Foreskin melanocyte (primary cell): ENCODE measurements at places on chromosomes 1 and 21.

DNA sequence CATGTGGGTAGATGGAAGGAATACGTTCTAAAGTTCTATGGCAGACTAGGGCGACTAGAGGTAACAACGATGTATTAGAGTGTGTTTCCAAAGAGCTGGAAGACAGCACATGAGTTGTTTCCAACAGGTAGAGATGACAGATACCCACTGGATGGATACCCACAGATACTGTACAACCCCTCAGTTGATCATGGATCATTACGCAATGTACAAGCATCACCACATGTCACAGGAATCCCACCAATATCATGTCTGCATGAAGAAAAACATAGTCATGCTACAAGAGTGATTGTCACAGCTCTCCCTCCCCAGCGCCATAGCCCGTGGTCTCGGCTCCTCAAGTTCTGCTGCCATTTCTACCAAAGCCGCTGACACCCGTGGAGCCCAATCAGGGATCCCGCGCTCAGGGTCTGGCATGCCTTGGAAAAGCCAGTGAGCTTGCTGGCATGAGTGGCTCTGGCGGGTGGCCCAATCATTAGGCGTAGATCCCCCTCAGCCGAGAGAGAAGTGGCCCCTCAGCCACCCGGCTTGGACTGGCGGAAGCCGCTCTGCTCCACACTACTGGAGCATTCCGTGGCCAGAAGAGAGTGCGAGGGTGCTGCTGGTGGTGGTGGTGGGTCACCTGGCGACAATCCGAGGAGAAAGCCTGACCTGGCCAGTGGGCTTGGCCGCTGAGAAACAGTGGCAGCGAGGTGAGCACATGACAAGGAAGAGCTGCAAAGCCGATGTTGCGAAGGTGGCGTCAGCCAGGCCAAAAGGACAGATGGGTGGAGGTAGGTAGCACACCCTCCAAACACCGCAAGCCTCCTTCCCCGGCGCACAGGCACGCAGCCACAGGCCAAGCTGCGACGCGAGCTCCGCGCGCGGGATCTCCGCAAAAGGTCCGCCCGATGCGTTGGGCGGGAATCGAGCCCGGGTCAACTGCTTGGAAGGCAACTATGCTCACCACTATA is 65.7 kb upstream of the FCGR2A start:
- DNase-seq: no peak

DNA sequence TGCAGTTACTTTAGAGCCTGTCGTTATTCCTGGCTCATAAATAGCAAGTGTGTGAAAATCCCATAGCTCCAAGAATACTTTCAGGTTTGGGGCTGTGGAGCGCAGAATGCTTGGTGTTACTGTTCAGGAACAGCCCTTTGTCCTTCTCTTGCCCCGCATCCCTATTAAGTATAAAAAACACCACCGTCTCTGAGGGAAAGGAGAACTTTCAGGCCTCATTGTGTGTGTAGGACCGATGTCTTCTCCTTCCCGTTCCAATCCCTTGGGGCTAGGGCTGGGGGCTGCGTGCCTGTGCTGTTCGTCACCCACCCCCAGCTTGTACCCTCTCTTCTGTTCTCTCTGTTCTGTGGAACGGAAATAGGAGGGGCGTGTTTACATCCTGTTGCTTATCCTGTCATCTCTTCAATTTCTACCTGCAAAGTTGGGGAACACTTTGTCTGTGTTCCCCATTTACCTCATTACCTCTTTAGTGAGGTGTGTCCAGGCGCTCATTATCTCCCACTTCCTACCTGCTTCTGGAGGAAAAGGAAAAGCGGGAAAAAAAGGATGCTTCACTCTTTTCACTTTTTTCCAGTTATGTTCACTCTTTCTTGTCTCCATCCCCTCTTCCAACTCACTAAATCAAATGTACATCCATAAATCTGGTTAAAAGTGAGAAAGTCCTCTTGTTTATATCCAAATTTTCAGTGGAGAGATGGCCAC is 788 bp upstream of the TXNIP start:
- no peak for DNase-seq

DNA sequence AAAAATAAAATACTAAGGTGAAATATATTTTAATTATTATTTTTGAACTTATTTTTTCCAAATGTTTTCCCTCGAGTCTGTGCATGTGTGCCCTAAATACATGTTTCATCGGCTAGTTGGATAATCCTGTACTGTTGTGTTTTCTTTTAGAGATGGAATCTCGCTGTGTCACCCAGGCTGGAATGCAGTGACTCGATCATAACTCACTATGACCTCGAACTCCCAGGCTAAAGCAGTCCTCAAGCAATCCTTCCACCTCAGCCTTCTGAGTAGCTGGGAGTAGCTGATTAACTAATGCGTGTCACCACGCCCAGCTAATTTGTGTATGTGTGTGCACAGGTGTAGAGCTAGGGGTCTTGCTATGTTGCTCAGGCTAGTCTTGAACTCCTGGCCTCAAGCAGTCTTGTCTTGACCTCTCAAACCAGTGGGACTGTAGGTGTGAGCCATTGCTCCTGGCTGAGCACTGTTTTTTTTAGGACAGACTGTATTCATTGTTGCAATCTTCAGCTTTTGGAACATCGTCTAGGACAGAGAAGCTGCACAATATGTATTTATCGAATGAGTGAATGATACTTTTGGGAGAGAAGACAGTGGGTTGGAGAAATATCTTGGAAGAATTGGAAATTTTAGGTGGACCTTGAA is 4.8 kb upstream of the TMCO1 start:
- DNase-seq: no peak

DNA sequence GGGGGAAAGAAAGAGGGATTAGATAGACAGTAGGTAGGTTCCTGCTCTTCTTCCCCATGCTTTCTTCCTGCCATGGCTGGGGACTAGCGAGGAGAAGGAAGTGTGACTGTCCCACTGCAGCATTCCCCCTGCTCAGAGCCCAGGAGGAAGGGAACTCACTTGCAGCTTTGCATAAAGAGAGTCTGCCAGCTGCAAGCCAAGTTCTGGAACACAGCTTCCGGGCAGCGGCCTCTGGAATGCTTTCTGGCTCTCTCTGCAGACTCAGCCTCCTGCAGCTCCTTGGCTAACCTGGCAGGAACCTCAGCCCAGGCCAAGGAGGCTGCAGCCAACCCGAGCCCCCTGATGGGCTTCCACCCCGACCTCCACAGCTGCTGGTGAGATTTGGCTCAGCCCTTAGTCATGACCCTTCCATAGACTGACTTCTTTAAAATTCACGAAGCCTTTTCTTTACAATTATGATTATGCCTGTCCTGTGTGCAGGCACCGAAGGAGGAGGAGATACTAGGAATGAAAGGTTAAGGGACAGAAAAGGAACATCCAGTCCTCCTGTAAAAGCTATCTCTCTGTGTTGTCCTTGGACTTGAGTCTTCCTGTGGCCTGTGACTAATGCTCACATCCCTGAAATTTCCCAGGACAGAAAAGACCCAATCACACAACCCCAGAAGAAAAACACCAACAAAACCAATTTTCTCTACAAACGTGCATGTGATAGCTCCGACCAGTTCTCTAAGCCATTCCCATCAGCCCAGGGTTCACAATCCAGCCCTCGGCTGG is 108.2 kb upstream of the OLIG2 start:
- no peak for DNase-seq

- no peak for DNase-seq
Observed at GRCh38 chr1:235831148-235831547, 35.6 kb downstream of the LYST start.
